ENCODE measurements at places on chromosomes 2 and 18.

GRCh38 chr18:7821784-7822183 is 254.7 kb downstream of the PTPRM start:
- no peak for DNase-seq

DNA sequence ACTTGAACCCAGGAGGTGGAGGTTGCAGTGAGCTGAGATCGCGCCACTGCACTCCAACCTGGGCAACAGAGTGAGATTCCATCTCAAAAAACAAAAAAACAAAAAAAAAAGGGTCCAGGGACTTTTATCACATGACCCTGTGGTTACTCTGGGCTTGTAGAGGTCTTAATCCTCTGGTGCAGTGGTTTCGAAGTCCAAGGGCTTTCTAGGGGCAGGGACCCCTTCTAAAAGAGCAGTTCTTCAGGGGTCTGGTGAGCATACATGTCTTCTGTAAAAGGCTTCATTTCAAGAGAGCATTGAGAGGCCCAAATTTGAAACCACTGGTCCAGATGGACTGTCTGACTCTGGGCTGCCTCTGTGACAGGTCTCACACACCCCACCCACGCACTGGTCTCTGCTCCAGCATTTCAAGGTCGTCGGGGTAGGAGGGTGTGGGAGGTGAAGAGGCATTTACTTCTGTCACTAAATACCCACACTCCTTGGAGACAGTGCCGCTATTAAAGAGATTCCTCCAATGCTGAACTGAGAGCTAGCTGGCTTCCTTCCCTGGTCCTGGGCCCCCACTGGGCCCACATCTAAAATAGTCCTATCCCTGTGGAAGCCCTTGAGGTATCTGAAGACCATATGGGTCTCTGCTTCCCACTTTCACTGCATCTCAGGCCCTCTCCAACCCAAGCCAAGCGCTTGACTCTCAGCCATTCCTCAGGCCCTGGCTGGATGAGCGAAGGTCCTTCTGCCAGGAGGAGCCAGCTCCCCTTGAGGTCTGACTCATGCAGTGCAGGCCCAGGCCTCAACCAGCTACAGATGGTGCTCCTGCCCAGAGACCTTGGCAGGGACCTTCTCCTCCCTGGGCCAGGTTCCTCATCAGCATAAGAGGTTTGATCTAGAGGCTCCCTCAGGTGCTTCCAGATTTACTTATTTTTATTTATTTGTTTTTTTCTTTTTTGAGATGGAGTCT is 44.8 kb downstream of the PAX8 start:
- no peak for DNase-seq

- DNase-seq = peak; percentile 80
These were observed 26.4 kb upstream of the TFPI start for GRCh38 chr2:187580462-187581124.

- no peak for DNase-seq
These were observed 672.3 kb upstream of the REG3G start for GRCh38 chr2:78353168-78353567.

- no peak for DNase-seq
These were observed 958.3 kb downstream of the TSN start for GRCh38 chr2:122713800-122714199.

DNA sequence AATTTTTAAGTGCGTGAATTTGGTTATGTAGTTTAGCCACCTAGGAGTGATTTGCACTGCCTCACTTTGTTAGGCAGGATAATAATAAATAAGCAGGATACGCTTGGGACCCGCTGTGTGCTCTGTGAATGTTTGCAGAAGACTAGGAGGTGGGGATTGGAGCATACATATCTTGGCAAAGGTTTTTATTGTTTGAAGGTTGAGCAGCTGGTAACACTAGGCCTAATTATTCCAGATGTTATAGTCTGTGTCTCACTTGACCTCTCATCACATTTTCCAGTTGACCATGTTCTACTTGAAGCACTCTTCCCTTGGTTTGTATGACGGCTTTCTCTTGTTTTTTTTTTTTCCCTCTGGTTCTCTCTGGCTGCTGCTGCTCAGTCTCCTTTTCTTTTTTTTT is 42.7 kb downstream of the FHOD3 start:
- no peak for DNase-seq

DNA sequence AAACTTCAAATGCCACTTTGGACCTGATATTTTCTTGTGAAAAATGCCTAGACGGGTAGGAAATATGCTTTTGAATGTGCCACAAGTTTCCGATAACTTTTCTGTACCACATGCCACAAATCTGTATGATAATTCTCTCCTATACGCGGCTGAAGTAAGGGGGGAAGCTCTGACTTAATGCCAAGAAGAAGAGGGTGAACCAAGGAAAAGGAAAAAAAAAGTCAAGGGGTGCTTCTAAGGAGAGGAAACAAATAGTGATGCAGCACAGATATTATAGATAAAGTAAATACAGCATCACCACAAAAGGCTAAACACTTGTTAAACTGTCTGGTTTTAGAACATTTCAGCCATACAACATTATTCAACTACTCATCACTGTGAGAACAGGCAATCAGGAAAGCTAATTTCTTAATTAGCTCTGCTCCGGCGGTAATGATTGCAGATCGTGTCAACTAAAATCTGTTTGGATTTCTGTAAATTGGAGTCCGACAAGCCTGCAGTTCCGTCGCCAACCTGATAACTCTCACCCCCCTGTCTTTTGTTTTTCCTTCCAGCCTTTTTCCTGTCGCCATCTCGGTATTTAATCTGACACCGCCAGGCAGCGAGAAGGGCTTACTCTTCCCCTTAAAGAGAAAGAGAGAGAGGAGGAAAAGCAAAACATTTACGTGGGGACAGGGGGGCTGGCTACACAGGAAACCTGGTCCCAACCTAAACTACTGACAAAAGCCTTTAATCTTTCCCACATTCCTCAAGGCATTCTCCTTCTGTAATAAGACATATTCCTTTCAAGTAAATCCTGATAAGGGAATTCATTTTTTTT is 67.5 kb downstream of the ZEB2 start:
- no peak for DNase-seq

DNA sequence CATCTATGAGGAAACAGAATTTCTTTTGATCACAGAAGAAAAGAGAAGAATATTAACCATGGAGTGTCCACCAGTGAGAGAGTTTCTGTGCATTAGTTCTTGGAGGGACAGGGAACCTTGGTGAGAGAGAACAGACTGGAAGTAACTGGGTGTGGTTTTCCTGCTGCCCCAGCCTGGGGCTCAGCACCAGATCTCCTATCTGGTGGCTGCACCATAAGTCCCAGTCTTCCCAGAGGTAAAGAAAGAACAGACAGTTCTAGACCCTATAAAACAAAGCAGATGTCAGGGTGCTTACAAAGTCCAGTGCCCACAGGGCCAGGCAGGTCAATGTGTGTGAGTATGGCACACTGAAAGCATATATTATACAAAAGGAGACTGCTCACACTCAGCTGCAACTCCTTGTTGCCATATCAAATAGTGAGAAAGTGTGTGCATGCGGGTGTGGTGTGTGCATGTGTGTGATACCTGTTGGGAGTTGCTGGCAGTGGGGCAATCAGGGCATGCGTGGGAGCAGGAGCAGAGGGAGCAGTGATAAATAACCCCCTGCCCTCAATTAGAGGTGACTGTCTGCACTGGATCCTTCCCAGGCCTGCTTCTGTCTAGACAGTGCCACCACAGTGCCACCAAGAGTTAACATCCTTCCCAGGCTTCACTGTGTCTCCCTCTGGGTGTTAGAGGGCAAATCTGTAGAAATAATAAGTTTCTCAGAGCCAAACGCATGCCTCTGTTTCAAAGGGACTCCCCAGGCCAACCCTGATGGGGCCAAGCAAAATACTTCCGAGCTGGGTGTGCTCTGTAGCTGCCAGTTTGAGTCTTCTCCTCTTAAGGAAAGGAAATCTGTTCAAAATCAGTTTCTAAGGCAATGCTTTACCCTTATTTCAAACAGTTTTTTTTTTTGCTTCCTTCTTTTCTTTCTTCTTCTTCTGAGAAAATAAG is 45.7 kb downstream of the RDH14 start:
- no peak for DNase-seq

- no peak for DNase-seq
These were observed 41.6 kb downstream of the PLEKHB2 start for GRCh38 chr2:131146749-131147148.

GRCh38 chr2:189409647-189410046 is 31.6 kb upstream of the WDR75 start:
- peak; percentile 9 for DNase-seq

GRCh38 chr18:78980279-78980771 is 707 bp downstream of the SALL3 start:
- DNase-seq = no peak

GRCh38 chr18:80171054-80171872 is 62.2 kb downstream of the ADNP2 start:
- no peak for DNase-seq

- DNase-seq = peak; percentile 13
These were observed 66.7 kb downstream of the RTN4 start for GRCh38 chr2:54983345-54984220.

DNA sequence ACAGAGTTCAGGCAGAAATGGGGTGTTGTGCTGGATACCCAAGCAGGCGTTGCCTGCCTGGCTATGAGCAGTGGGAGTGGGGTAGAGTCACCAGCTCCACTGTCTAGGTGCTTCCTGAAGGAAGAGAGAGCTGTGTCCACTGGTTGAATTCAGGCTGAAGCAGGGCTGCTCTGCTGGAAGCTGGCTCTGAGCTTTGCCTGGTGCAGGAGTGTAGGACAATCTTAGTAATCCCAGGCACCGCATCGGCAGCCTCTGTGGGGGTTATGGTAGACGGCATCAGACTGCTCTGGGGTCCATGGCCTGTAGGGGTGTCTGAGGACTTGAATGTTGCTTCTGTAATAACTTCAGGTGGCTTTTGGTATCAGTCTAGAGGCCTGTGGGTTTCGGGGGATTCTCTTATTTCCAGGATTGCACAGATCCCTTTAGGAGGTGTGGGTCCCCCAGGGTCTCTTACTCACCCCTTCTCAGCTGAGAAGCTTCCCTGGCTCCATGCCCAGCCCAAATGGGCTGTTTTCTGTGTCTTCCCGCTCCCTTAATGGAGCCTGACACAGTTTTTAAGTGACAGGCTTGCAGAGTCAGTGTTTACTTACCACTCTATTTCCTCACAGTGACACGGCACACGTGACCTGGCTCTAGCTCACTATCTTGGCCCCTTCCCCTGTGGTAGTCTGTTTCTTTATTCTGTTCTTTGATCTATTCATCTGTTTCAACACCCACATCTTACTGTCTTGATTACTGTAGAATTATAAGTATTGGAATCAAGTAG is 644.3 kb downstream of the CBLN2 start:
- DNase-seq = no peak

DNA sequence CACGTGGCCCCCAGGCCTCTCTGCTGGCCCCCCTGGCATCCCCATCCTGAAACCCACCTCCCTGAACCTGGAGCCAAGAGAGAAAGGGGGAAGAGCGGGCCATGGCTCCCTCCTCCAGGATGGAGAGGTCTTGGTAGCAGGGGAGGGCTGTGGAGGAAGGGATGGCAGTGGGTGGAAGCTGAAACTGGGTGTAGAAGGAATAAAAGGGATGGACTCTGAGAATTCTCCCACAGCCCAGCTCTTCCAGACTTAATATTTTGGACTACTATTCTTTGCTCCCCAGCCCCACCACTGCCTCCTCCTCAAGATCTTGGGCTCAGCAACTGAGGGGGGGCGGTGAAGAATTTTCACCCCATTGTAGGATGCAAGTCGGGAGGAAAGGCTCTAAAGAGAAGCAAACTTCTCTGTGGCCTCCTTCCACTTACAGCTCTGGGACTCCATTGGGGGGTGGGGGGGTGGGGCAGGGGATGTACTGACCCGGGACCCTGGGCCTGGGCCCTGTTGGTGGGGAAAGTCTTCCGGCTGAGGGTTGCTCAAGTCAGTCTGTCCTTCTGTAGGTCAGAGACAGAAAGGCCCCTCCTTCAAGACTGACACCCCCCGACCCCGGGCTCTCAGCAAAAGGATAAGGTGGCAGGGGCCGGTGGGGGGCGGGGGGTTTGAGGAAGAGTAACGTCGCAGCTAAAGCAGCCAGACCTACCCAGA is 501 bp downstream of the TNS1 start:
- DNase-seq = no peak

DNA sequence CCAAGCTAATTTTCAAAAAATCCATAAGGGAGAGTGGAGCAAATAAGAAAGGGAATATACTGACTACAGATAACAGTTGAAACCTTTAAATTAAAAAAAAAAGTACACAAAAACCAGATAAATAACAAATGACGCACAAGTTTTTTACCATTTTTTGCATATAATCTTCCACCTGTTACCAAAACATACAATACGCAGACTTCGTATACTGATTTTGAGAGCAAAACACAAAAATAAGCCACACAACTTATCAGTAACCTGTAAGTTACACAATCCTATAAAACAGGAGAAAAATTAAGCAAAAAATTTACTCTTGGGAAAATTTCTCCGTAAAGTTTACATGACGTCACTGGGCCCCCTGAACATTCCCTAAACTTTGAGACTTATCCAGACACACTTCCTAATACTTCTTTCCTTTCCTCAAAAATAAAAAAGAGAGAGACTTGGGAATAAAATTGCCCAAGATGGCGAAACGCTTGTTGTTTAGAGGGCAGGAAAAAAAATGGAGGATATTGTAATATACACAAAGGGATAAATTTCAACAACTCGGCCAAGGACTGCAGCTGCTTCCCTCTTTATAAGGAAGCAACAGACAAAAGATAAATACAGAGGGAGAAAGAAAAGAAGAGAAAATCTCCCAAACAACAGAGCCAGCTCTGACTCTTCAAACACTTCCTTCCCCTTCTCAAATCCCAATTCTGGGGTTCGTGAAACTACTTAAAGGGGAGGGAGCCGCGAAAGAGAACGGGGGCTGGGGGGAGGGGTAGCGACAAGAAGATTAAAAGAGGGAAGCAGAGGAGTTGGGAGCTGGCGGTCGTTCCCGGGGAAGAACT is 1.6 kb downstream of the BAZ2B start:
- peak; percentile 46 for DNase-seq

DNA sequence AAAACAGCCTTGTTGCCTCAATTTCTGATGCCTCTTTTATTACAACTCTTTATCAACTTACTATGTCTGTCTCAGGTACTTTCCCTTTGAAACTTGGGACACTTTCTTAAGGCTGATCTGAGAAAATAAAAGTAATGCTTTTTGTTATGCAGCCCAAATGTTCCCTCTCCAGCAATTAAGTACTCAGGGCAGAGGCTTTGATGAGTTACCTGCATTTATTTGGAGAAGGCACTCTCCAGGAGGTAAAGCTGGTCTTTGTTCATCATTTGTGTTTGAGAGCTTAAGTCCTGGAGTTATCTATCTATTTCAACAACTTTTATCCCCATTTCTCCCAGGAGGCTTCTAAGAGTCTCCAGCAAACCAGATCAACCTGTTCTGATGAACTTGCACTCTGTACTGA is 259.2 kb downstream of the ASXL3 start:
- no peak for DNase-seq

DNA sequence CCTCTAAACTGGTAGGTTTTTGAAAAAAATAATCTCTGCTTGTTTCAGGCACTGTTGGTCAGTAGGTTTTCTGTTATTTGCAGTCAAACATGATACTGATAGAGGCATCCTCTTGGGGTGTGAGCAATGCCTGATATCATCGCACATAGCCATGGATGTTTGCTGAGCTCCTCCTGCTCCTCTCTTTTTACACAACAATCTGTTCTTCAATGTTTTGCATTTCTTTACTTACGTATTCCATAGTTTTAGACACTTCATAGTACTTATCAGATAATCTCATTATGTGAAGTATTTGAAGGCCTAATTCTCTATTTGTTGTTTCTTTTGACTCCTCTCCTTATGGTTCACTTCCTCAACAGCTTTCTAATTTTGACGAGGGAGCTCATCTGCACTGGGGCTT is 23.0 kb upstream of the HS6ST1 start:
- DNase-seq = no peak

GRCh38 chr18:50611529-50611941 is 51.6 kb downstream of the MAPK4 start:
- no peak for DNase-seq

Data from astrocyte of the cerebellum (primary cell).